ENCODE measurements at places on chromosomes 7 and 10.
A peak's percentile ranks its signal among the peaks of the same experiment; 100 is the strongest.

- peak; percentile 78 for DNase-seq
These were observed 153.2 kb downstream of the MAD1L1 start for GRCh38 chr7:2079332-2080059.

- no peak for DNase-seq
These were observed 95.2 kb downstream of the PDGFA start for GRCh38 chr7:424301-424935.

DNA sequence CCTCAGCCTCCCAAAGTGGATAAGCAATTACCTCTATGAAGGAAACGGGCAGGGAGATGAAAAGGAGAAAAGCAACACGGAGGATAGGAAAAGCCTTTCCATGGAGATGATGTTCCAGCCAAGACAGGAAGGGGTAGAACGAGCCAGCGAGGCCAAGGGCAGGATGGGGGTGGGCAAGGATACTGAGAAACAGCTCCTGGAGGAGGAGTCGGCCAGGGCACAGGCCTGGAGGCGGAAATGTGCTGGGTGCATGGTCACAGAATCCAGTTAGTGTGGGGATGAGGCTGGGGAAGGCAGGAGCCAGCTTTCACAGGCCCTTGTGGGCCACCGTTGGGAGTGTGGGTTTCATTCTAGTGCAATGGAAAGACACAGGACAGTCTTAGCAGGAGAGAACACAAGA lies 162.6 kb downstream of the JAZF1 start:
- DNase-seq = no peak

GRCh38 chr7:92520024-92520423 lies 8.3 kb downstream of the PEX1 start:
- no peak for DNase-seq

- no peak for DNase-seq
These were observed 8.9 kb downstream of the ANKMY2 start for GRCh38 chr7:16636555-16637101.

- no peak for DNase-seq
These were observed 351.7 kb downstream of the TCERG1L start for GRCh38 chr10:130959752-130960195.

DNA sequence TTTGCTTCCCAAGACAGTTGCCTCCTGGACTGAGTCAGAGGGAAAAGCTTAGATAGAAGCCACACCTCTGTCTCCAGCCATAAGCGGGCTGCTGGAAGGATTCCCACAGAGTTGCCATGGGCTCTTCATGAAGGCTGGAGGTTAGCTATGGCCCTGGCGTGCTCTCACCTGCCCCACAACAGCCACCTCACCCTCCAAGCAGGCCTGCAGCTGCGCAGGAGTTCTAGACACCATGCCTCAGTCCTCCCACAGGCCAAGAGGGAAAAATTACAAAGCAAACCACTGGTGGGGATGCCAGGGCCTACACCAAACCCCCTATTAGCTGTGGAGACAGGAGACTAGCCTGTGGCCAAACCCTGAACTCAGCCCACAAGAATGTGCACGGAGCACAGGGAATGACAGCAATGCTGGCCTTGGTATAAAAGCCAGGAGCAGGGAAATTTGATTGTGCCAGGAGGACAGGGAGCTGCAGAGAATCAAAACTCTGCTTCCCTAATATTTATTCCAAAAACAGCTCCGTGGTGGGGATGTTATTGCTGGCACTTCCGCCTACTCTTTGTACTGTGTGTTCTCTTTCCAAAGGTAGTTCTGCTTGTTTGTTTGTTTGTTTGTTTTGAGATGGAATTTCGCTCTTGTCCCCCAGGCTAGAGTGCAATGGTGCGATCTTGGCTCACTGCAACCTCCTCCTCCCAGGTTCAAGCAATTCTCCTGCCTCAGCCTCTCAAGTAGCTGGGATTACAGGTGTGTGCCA lies 60.3 kb upstream of the STK17A start:
- DNase-seq = no peak

DNA sequence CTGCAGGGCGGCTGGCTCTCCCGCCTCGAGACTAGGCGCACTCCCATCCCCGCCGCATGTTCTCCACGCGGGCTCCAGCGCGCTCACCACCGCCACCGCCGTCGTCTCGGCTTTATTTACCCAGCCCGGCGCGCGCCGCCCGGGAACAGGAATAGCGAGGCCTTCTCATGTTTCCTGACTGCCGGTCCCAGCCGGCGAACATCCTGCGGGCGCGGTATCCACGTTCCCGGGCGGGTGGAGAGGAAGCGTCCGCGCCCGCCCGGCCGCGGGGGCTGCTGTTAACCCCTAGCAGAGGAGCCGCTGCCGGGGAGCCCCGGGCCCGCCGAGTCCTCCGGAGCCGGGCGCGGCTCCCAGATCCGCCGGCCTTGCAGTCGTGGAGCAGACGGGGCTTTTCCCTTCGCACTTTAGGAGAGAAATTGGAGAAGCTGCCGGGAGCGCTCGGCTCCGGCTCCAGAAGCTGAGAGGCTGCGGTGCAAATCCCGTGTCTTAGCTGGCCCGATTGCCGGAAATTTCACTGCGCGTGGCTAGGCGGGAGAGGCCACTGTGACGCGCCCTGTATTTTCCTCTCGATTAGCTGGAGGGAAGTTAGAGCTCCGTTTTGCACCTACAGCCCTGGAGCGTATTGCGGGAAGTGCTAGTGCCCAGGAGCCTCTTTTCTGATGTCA lies at the start of gene MKX:
Gene MKX, minus strand, starts transcription at position 88 of the 665 bp plus-strand sequence. CDS start 2,404 bp downstream, outside the sequence.
- peak; percentile 14 for DNase-seq

GRCh38 chr10:78727728-78728127 lies 341.0 kb upstream of the ZMIZ1 start:
- peak; percentile 40 for DNase-seq

DNA sequence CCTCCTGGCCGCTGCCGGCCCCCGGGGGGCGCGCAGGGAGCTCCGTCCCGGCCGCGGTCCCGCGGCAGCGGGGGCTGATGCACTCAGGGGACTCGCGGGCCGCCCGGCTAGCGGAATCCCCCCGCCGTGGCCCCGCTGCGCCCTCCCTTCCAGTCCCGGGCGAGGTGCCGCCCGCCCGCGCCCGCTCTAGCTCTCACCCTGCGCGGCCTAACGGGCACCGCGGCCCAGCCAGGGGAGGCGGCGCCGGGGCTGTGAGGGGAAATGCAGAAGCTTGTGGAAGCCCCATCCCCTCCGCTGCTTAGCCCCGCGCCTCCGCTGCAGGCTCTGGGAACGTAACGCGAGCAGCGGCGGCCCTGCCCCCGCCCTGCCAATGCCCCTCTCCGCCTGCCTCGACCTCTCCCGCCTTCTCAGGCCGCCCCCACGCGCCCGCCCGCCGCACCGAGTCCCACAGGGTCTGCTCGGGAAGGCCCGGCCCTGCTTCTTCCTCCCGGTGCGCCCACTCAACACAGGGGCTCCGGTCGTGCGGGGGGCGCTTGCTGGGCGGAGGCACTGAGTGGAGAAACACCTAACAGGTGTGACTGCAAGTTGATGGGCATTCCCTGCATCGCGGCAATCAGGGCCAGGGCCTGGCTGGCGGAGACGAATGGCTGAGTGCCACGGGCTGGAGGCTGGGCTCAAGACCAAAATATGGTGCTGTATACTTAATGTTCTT lies 384 bp upstream of the TMEM229A start:
- DNase-seq = peak; percentile 2

DNA sequence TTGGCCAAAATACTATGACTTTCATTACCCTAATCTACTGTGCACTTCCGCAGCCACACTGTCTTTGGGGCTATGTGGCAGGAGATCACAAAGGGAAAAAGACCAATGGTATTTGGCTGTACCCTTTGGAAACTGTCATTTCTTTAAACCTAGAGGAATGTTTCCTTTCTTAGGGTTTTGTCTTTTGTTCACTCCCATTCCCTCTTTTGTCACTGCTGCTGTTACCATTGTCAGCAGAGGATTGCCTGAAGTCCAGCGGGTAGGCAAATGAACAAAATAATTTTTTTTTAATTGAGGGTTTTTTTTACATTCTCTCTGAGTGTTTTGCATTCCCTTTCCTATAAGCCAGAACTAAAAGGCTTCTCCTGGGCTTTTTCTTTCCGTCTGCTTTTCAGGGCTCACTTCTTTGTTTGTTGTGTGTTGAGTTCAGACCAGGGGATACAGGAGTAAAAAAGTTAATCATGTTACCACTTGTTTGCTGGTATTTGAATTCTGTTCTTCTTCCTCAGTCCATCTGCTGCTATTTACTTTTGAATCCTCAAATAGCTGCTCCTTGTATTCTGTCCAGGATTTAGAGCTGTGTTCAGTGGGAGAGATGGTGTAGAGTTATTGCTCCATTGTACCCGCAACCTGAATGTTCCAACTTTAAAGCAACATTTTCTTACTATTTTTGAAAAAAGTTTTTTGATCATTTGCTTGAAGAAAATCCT lies 374.6 kb downstream of the SUGCT start:
- no peak for DNase-seq

DNA sequence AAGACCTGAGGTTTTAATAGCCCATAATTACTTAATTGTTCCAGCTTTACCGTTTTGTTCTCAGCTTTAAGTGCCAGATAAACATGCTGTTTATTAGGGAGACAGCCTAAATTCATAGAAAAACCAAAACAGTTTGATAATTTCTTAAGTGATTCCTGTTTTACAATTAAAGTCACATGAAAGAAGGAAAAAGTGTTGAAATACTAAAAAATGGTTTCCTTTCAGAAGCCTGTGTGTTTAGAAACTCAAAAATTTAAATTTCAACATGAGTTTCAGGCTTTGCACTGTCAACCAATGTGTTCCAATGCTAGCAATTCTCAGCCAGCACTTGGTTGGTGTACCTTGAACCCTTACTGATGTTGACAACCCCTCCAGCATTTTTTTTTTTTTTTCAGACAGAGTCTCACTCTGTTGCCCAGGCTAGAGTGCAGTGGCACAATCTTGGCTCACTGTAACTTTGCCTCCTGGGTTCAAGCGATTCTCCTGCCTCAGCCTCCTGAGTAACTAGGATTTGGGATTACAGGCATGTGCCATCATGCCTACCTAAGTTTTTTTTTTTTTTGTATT lies 135.3 kb downstream of the ICA1 start:
- DNase-seq = peak; percentile 36

- DNase-seq = no peak
These were observed 19.7 kb downstream of the TSPAN12 start for GRCh38 chr7:120838281-120838682.

- DNase-seq = peak; percentile 85
These were observed 4.2 kb downstream of the AHR start for GRCh38 chr7:17302575-17303142.

GRCh38 chr10:106582291-106582690 lies 582.2 kb downstream of the SORCS1 start:
- no peak for DNase-seq

Measured in hematopoietic multipotent progenitor cell treated with erythropoietin and hydrocortisone succinate and interleukin-3 and kit ligand, for 6 days (in vitro differentiated cells).